ENCODE measurements at places on chromosomes 6 and 20.

DNA sequence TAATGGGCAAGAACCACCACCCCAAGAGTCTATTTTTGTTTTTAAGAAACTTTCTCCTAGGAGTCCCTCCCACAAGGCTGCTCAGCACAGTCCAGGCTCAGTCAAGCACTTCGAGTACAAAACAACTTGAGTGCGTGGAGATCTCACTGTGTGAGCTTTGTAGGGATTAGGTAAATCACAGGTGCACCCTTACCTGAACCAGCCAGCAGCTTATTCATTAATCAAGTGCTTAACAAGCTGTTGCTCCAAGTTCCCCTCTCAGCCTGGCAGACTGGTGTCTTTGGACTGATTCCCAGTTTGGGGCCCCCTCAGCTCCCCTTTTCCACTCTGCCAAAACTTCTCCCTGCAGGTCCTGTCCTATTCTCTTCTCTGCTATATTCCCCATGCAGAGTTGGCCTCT, 133.1 kb downstream of the LY86 start:
- no peak for DNase-seq

- DNase-seq, result no peak
Observed at GRCh38 chr20:50009521-50010454, 27.0 kb downstream of the SNAI1 start.

DNA sequence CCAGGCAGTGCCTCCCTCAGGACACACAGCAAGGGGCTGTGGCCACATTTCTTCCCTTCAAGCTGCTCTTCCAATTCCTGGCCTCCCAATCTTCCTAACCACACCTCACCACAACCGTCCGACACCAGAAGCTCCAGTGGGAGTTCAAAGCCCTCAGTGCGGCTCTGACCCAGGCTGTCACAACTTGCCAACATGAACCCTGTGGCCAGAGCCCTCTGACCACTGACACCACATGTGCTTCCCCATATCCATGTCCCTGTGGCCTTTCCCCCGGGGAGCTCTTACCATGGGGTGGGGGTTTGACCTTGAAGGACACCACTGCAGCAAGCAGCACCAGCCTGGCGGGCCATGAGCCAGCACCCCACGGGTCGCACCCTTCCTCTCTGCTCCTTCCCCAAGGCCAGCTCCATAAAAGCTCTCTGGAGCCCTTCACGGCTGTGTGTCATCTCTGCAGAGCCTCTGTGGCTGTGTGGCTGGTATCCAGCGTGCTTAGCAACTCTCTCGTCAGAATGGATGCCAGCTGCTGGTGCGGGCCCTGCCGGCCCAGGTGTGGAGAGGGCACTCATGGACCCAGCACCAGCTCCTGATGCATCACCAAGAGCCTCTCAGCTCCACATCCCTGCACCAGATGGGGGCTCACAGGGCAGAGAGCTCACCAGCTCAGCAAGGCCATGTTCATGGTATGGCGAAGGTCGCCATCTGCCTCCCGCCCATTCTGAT, 106.1 kb downstream of the PSMB1 start:
- no peak for DNase-seq

DNA sequence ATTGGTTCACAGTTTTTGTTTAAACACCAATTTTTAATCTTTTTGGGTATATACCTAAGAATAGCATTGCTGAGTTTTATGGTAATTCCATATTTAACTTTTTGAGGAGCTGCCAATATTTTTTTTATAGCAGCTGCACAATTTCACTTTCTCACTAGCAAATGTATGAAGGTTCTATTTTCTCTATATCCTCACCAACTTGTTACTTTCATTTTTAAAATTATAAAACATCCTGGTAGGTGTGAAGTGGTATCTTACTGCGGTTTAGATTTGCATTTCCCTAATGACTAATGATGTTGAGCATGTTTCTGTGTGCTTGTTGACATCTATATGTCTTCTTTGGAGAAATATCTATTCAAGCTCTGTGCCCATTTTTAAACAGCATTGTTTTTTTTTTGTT, 452.1 kb downstream of the GRIK2 start:
- DNase-seq, result no peak

DNA sequence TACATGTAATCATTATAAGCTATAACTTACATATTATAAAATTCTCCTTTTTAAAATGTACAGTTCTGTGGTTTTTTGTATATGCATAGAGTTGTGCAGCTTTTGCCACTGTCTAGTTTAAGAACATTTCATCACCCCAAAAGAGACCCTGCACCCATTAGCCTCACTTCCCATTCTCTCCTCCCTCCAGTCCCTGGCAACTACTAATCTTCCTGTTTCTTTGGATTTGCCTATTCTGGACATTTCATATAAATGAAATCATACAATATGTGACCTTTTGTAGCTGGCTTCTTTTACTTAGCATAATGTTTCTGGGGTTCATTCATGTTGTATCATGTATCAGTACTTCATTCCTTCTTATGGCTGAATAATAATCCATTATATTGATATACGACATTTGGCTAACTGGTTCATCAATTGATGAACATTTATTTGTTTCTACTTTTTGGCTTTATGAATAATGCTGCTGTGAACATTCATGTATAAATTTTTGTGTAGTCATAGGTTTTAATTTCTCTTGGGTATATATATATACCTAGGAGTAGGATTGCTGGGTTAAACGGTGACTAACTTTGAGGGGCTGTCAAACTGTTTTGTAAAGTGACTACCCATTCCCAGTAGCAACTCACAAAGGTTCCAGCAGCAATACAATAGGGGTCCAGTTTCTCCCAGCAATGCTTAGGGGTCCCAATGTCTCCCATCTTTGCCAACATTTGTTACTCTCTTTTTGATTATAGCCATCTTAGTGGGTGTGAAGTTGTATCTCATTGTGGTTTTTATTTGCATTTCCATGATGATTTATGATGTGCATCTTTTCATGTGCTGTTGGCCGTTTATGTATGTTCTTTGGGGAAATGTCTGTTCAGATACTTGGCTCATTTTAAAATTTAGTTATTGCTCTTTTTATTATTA, 10.7 kb downstream of the PTPRA start:
- no peak for DNase-seq

DNA sequence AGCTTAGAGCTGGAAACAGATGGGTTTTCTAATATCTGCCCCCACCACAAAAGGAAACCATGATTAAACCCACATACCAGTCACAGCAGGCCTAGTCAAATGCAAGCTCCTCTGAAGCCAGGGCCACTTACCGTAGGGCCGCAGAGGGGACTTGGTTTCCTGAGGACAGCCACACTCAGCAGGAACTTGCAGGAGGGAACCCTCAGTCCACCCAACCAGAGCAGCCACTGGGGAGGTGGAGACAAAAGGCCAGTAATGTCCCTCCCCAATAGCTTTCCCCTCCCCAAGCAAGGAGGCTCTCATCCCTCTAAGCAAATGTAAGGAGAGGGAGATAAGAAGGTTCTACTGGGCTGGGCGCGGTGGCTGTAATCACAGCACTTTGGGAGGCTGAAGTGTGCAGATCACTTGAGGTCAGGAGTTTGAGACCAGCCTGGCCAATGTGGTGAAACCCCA, 384.4 kb upstream of the JARID2 start:
- DNase-seq, result peak; percentile 35

GRCh38 chr6:116265041-116265829, 11.4 kb upstream of the TSPYL4 start:
- no peak for DNase-seq

- DNase-seq, result no peak
Observed at GRCh38 chr6:82144007-82144851, 103.3 kb downstream of the IBTK start.

GRCh38 chr6:79898076-79898475, 49.3 kb downstream of the ELOVL4 start:
- DNase-seq, result no peak

GRCh38 chr6:143782481-143782880, 60.7 kb upstream of the LTV1 start:
- DNase-seq, result no peak

DNA sequence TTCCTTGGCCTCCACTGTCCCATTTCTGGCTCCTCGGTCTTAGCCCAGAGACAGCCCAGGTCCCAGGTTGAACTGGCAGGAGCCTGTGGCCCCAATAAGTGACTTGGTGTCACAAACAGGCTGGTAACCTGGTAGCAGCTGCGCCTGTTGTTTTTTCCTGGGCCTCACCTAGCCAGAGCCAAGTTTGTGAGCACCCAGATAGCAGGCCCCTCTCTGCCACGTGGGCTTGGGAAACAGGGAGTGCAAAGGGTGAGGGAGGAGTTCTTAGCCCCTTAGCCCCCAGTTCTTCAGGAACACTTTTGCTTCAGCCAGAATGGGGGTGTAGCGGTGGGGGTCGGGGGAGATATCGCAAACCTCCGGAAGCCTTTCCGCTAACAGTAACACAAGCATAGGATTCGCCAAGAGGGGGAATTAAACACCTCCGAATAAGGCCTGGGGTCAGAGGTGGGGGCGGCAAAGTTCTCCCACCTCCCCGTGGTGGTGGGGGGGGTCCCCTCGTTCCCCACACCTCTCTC, 760 bp downstream of the C6orf132 start:
- no peak for DNase-seq

- no peak for DNase-seq
Observed at GRCh38 chr6:30207619-30208295, 5.4 kb downstream of the TRIM26 start.

DNA sequence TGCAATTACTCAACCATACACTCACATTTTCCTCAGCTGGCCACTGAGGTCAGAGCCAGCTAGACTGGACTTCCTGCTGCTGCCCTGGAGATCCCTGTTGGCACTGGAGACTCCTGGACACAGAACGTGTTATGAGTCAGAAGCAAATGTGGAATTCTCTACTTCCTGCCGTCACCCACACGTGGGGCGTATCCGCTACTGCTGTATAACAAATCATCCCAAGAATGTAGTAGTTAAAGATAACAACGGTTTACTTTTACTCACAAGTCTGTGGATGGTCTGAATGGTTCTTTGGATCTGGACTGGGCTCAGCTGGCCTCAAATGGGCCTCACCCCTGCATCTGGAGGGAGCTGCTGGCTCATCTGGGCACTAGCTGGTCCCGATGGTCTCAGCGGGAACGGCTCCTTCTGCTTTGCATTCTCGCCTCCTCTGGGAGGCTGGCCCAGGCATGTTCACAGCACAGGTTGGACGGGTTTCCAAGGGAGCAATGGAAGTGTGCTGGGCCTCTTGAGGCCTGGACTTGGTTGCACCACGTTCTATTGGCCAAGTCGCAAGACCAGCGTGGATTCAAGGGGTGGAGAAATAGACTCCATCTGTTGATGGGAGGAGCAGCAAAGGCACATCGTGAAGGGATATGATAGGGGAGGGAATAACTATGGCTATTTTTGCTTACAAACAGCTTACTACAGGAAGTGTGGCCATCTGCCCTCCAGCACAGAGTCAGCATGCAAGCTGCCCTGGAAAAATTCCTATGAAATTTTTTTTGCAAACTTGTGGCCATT, 118.5 kb downstream of the SNX5 start:
- no peak for DNase-seq

DNA sequence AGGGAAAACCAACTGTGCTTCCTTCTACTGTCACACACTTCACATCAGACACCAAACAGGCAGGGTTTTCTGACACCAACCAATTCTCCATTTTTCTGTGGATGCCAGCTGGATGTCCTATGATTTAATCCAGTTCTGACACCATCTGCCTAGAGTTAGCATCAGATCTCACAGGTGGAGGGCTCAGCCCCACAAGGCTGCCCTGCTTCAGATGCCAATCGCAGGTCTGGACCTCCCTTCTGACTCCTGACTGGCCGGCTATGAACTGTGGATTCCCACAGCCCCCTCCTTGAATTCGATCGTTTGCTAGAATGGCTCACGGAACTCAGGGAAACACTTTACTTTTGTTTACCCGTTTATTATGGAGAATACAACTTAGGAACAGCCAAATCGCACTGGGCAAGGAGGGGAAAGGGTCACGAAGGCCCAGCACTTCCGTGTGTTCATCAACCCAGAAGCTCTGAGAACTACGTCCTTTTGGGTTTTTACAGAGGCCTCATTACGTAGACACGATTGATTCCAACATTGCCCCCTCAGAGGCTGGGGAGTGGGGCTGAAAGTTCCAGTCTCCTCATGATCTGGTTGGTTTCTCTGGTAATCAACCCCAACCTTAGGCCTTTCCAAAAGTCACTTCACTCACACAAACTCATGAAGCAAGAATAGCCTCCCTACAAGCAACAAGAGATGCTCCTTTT, 25.4 kb upstream of the MAS1 start:
- DNase-seq, result no peak

GRCh38 chr6:53830366-53830765, 35.6 kb downstream of the LRRC1 start:
- DNase-seq, result no peak

GRCh38 chr20:25517124-25517523, 68.2 kb downstream of the NINL start:
- no peak for DNase-seq

DNA sequence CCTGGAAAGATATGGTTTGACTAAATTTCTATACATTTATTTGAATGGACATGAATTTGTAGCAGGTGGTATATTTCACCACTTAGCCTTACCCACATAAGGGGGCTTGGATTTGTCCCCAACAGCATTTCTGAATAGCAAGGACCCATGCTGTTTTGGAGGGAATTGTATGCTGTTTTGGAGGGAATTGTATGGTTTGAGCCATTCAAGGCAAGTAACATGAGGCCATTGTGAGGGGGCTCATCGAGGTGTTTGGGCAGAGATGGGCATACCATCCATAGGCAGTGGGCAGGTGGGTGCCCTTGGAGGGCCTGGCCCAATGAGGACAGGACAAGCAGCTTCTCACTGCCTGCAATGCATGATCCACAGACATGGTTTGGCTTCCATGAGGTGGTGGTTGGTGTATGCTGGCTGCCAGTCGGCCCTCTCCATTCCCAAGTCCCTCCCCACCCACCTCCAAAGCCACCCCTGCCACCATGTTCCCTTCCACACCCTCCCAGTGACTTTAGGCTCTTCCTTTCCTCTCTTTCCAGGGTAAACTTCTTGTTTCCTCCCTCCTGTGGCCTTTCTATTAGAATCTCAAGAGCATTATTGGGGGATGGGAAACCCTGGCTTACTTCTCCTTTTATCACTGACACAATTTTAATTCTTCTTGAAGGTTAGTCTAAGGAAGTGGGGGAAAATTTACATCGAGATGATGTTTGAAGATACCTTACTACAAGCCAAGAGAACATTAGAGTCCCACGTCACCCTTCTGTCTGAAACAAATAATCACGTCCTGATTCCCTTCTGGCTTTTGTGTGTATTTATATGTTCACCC, 13.2 kb upstream of the PXDC1 start:
- DNase-seq, result no peak

GRCh38 chr6:16318538-16318937, 80.2 kb downstream of the GMPR start:
- DNase-seq, result peak; percentile 18

All from activated CD4-positive, alpha-beta T cell treated with anti-CD3 and anti-CD28 coated beads, Interleukin-2, amount 50 U/mL, for 16 hours (primary cell).